Occipital lobe (tissue), 3 donors: ENCODE measurements at places on chromosomes 6 and 20. TPM values are rescaled to one million over a fixed set of nuclear protein-coding genes. Genes with fewer than 3 reads are reported as not detected.

PEX6 gene
- 24.0 TPM for total RNA-seq

MAP3K5 gene
- 9.8 TPM for total RNA-seq

SMOC2 gene
- 1.2 TPM for total RNA-seq

C6orf141 gene
- 1.2 TPM for total RNA-seq

FAM83C gene
- not detected for total RNA-seq

EIF6 gene
- total RNA-seq, result 58.3 TPM

BEND6 gene
- 27.1 TPM for total RNA-seq

STK38 gene
- 11.9 TPM for total RNA-seq

SLC22A1 gene
- 1.9 TPM for total RNA-seq

IFNGR1 gene
- total RNA-seq, result 72.5 TPM

ZNF76 gene
- total RNA-seq, result 11.1 TPM

RBM24 gene
- 31.2 TPM for total RNA-seq

STMND1 gene
- total RNA-seq, result not detected

TFAP2C gene
- total RNA-seq, result 5.9 TPM

PRL gene
- not detected for total RNA-seq

SAMD5 gene
- total RNA-seq, result 17.6 TPM

UTRN gene
- 36.0 TPM for total RNA-seq

THEMIS gene
- 0.62 TPM for total RNA-seq

EPM2A gene
- total RNA-seq, result 18.6 TPM

SUMO4 gene
- total RNA-seq, result 7.3 TPM

TPMT gene
- total RNA-seq, result 7.8 TPM

TFAP2D gene
- 0.47 TPM for total RNA-seq

EHMT2 gene
- 83.9 TPM for total RNA-seq

BPIFA1 gene
- total RNA-seq, result not detected

CST5 gene
- total RNA-seq, result not detected

PRDM13 gene
- total RNA-seq, result not detected

MACROD2 gene
- 60.4 TPM for total RNA-seq

MYCT1 gene
- 4.7 TPM for total RNA-seq

C4A gene
- total RNA-seq, result 8.6 TPM

GNMT gene
- not detected for total RNA-seq

OTOR gene
- total RNA-seq, result 0.47 TPM

BPIFB1 gene
- total RNA-seq, result not detected

RIPOR3 gene
- 1.7 TPM for total RNA-seq

TXLNB gene
- total RNA-seq, result 0.62 TPM

EEF1A2 gene
- 214 TPM for total RNA-seq

APCDD1L gene
- not detected for total RNA-seq

SRSF12 gene
- total RNA-seq, result 34.9 TPM
